Stimulated activated CD8-positive, alpha-beta memory T cell treated with anti-CD3 and anti-CD28 coated beads, Interleukin-7, amount 100 ng/mL, for 4 hours (primary cell): ENCODE measurements at places on chromosomes 7 and 10.

- DNase-seq = no peak
These were observed 39.3 kb upstream of the CDK6 start for GRCh38 chr7:92875719-92876118.

GRCh38 chr10:103757531-103758293, 97.7 kb downstream of the SH3PXD2A start:
- no peak for DNase-seq

DNA sequence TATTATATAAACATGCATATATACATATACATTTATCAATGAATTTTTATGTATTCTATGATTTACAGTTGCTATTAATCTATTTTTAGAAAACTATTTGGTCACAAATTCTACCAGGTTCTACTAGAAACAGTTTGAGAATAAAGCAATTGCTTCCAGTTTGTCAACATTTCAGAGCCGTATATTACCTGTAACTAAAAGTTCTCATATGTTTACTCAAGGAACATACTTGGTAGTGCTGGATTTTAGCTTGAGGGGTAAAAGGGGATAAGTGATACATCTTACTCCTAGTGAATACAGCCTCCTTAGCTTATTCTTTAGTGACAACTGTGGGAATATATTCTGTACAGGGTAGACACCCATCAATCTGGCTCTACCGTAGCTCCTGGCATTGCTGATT, 1590.5 kb upstream of the LRRTM3 start:
- DNase-seq = no peak

- DNase-seq = no peak
These were observed 27.8 kb downstream of the RHEB start for GRCh38 chr7:151491859-151492258.

DNA sequence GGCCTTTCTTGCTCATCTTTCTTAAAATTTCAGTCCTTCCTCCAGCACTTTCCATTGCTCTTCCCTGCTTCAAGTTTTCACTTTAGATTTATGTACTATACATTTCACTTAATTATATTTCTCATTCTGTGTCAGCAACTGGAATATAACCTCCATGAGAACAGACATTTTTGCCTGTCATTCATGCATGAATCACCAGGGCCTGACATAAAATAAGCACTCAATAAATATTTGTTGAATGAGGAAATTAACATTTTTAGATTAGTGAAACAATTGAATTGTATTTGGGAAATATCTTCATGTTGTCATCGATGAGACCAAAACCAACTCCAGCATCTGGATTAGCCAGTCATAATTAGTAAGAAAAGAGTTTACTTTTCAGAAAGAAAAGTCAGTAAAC, 6.1 kb downstream of the SAMD9L start:
- no peak for DNase-seq

DNA sequence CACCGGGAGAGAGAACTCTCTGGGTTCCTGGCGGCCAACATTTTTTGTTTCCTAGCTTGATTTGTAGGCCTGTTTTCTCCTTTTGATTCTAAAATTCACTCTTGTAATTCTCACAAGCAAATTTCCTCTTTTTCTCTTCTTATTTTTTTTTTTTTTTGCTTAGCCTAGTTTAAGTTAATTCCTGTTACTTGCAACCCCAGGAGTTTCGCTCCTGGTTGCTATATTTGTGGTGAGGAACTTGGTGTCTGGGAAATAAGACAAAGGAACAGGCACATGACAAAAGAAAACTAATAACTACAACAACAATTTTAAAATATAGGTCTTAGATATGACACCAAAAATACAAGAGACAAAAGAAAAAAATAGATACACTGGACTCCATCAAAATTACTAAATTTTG, 6.7 kb downstream of the AOAH start:
- DNase-seq = no peak

DNA sequence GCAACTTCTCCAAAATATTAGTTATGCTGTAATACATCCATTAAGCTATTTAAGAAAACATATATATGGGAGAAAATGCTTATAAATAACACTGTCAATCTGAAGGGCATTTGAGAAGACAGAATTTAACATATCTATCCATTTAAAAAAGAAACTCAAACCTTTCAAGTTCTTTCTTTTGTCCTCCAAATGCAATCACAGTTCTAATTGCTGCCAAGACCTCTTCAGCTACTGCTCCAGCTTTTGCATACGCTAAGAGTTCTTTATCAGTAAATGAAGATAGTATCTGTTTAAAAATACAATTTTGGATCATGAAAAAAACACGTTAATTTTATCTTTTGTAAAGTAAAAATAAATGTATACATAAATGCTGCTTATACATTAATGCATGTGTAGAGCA, 39.6 kb downstream of the ABCB1 start:
- no peak for DNase-seq

DNA sequence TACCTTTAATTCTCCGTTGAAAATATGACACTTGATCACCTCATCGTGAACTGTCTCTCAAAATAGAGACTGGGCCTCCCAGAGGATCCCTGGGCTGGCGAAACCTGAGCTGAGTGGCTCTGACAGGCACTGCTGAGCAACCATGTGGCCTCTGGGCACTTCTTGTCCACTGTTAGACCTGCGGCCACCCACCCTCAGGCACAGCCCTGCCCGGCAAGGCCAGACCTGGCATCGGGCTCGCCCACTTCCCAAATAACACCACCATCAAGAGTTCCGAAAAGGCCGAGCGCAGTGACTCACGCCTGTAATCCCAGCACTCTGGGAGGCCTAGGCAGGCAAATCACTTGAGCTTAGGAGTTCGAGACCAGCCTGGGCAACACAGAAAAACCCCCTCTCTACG, 82.5 kb downstream of the COBL start:
- no peak for DNase-seq

DNA sequence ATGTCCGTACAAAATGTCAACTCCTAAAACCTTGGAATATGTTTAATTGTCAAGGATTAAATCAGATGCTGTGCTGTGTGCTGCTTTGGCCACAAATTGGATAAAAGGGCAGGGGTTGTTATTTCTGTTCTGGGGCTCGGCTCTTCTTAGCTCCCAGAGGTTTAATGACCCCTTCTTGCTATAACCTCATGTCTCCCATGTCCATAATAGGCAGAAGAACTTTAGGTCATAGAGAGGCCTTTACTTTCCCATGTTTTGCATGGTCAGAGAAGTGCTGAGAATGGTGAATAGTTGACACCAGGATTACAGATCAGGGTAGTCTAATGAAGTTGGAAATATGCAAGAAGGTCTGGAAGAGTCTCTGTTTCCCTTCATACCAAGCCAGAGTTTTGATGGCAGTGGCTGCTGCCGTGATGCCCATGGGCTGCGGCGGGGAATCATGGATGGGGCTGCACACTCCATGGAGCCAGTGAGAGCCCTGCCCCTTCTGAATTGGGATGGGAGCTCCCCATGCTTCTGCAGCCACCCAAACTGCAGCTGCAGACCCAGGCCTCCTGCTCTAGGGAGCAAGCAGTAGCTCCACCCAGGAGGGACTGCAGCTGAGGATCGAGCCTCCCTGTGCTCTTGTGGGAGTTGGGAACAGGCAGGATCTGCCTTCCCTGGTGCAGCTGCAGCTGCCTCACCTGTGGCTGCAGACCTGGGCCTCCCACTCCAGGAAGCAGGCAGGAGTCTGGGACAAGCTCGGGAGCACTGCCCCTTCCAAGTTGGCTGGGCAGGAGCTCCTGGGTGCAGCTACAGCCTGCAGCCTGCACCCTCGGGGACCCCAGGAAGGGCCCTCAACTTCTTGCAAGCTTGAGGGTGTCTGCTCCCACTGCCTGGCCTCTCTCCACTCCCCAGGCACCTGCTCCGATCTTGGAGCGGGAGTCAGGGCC, 23.1 kb upstream of the STEAP4 start:
- no peak for DNase-seq

DNA sequence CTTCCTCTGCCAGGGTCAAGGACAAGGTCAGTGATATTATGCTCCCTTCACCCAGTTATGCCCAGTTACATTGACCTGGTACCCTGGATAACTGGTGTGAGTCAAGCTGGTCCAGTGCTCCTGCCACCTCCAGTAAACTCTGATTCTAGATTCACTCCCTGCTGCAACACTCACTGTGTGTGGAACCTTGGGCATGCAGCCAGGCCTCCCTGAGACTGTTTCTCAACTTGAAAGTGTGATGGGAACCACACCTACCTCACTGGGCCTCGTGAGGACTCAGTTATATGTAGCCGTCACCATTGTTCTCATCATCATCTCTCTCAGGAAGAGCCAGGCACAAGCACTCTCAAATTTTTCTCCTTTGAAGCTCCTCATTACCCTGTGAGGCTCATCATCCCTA, 935 bp upstream of the ZNF736 start:
- no peak for DNase-seq

DNA sequence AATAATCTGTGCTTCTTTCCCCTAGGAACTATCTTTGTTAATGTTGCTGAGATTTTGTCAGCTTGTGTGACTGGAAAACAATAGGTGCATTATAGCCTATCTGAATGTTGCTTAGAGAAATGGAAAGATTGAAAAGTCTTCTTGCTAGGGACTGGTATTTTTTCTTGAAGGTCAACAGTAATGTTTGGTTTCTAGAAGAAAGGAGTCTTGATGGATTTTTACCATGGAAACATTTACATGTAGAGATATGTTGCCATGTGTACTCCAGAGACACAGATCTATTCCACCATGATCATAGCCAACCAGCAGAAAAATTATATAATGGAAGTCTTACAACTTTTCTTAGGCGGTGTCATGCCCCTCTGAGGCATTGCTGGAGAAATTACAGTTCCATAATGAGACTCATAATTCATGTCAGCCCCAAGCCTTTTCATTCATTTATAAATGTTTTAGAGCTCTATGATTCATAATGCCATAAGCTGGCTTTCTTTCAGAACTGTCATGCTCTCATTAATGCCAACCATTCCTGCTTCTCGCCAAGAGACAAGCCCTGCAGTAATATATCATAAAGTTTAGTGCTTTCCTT, 175.1 kb upstream of the PTPRZ1 start:
- no peak for DNase-seq

GRCh38 chr10:51244748-51245490, 170.6 kb downstream of the PRKG1 start:
- no peak for DNase-seq

DNA sequence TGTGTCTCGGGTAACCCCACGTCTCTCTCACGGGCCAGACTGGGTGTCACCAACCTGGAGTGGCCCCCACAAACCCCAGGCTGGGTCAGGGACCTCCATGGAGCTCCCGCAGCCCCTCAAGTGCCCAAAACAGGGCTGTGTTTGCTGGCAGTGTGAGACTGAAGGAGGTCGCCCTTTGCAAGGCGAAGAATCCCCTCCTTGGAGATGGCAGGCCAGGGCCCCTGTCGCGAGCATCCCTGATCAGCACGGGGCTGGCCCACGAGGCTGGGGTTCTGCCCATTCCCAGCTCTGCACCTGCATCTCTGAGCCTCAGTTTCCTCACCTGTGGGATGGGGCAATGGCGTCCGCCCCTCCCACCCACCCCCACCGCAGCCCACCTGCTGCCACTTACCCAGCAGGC, 62.4 kb downstream of the SLC29A4 start:
- no peak for DNase-seq

GRCh38 chr10:67331121-67331910, 364.7 kb downstream of the CTNNA3 start:
- DNase-seq = no peak

DNA sequence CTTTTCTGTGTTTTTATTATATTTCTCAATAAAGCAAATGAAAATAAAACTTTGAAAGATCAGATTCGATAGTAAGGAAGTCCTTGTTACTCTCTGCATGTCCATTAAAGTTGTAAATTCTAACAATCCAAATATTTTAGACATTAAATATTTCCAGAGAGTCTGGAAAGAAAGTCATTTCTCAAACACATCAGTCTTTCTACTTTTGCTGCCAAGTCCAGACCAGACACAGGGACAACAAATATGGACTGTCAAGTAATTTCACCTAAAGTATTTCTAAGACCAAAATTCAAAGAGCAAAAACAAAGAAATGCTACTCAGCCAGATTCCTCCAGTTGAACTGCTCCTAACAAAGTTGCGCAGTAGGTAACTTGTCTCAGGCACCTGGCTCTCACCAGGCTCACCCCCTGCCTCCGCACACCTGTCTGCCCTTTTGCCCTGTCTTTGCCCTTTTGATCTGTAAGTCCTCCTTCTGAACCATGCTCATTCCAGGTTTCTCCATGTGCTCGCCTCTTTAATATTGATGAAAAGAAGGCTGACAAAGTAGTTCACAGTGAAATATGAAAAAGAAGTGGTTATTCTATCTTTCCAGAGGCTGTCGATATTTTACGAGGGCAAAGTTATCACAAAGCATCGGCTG, 300.5 kb downstream of the C7orf25 start:
- DNase-seq = no peak

- no peak for DNase-seq
These were observed 192.9 kb upstream of the SH2B2 start for GRCh38 chr7:102093599-102094315.

- no peak for DNase-seq
These were observed 2.0 kb downstream of the LCOR start for GRCh38 chr10:96834120-96834519.

DNA sequence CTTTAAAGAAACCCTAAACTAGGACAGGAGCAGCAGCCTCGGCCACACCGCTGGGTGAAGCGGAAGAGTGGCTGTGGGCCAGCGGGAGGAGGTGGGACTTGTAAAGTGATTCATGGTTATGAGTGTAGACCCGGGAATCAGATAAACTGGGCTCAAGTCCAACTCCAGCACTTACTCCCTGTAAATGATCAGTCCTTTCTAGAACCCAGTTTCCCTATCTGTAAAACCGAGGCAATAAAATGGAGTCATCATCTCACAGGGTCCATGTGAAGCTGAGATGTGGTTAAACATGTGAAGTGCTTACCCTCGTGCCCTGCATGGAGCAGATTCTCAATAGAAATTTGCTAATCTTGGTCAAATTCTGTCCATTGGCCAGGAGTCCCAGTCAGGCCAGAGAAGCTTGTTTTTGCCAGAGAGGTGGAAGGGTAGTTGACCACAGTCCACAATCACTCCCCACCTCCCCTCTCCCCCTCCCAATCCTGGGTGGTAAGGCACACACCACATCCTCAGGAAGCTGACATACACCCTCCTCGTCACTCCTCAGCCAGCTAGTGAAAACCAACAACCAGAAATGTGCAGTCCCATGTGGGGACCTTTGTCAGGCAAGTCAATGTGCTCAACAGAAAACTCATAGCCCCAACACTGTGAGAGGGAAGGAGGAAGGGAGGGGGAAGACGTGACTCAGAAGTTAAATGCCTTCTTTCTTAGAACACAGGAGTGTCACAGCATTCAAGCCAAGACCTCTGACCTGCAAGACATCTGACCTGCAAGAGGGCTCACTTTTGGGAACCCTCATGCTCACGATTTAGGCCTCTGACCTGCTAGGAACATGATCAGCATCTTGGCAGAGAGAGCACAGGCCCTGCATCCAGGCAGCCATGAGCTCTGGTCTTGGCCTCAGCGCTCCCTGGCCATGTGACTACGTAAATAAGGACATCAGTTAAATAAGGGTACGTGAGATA, 145.1 kb downstream of the PLXNA4 start:
- peak; percentile 49 for DNase-seq

GRCh38 chr10:44828508-44829142, 82.5 kb upstream of the TMEM72 start:
- DNase-seq = no peak

- no peak for DNase-seq
These were observed 149.9 kb downstream of the SFMBT2 start for GRCh38 chr10:7260912-7261311.

- no peak for DNase-seq
These were observed 159.3 kb downstream of the BMPER start for GRCh38 chr7:34064519-34065158.
